Effector CD4-positive, alpha-beta T cell (primary cell): ENCODE measurements at places on chromosomes 2 and 18.

DNA sequence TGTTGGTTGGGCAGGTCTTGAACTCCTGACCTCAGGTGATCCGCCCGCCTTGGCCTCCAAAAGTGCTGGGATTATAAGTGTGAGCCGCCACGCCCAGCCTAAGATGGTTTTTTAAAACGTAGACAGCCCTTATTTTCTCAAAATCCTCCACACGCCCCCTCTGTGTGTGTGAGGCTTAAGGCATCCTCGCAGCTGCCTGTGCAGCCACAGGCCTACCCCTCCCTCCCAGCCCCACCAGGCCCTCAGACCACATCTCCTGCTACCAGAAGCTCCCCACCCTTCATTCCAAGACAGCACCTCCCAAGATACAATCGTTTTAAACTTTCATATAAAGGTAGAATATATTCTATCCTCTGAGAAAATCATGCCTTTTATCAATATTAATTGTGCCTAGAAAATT is 4.8 kb downstream of the ANO7 start:
- no peak for DNase-seq

- DNase-seq, result no peak
These were observed 60.6 kb downstream of the SEMA4F start for GRCh38 chr2:74714691-74715080.

GRCh38 chr2:102147935-102148334 is 5.4 kb downstream of the IL1R1 start:
- DNase-seq, result no peak

- peak; percentile 47 for DNase-seq
These were observed 51.8 kb downstream of the MTHFD2 start for GRCh38 chr2:74250189-74250631.

- DNase-seq, result no peak
These were observed 28.1 kb upstream of the SATB2 start for GRCh38 chr2:199485732-199486335.
